ENCODE measurements at places on chromosomes 1 and 21.

DNA sequence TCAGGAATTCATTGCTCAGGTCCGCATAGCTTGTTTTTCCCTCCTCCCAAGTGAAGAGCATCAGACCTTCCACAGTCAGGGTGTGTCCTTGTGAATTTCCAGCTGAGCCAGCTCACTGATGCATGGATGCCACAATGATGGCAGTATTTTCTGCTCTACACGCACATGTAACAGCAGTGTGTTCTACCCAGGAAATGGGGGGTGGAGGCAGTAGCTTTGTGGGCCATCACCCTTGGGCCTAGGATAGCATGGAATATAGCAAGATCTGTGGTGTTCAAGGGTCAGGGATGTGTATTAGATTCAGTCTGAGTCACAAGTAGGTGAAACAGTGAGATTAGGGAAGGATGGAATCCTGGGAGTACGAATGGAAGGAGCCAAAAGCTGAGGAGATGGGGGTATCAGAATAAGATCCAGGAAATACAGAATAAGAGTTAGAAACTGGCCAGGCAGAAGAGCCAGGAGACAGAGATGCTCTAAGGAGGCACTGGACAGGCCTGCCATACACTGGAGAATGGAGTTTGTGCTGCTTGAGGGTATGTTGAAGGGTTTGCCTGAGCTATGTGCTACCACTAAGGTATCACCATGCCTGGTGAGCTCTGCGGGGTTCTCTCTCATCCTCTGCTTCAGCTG, 90.6 kb upstream of the CNIH3 start:
- no peak for DNase-seq

DNA sequence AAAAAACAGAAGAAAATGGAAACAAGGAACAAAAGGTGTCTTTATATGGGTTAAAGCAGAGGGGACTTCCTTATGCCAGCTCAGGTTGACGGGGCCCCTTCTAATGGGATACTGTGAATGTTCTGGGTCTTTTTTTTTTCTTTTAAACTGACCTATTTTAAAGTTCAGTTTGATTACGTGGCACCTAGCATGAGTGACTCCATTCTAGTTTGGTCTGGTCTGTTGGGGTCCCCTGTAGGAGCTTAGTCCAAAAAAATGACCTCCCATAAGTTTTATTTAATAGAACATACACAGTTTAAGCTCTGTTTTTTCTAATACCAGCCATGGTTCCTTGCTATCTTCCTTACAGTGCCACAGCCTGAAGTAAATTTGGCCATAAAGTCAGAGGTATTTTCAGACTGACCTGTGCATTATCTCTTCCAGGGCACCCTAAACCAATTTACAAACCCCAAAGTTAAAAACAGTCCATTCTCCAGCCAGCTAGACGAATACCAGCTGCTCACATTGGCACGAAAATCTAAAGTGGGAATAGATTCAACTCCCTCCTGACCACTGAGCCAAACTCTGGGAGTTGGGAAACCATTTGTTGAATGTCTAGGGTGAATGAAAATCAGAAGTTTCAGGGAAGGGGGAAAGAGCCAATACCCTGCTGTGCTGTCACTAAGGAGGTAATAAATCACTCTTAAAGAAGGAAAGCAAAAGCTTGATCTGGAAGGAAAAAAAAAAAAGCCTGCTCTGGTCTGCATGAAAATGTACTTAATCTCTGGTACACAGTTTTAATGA, 42.4 kb downstream of the AKNAD1 start:
- no peak for DNase-seq

DNA sequence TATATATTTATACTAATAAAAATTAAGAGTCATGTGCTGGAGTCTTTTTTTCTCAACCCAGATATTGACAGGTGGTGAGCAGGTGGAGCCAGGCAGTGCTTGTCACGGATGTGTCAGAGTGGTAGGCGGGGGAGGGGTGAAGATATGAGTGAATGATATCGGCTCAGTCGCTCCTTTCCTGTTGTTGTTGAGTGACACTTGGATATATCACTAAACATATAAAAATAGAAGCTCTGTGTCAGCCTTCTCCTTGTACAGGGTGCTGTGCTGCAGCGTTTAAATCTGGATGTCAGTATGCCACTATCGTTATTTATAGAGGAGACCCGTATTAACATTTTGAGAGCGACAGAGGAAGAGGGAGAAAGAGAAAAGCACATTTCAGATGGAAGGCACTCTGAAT, 339.6 kb downstream of the NUF2 start:
- DNase-seq: no peak

DNA sequence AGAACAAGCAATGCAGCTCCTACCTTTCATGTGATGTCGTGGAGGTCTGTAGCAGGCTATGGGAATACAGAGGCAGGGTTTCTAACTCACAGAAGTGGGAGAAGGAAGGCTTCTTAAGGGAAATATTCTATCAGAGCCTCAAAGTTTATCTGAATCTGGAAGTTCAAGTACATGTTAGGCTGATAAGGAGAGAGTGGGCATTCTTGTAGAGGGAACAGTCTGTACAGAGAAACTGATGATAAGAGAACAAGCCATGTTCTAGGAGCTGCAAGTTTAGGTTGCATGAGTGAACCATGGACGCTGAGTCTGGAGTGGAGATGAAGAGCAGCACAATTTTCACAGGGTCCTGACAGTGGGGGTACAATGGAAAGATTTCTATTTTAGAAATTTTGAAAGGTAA, 344.0 kb downstream of the CHRM3 start:
- DNase-seq: no peak

GRCh38 chr1:77056525-77056924, 162.7 kb downstream of the PIGK start:
- no peak for DNase-seq

- no peak for DNase-seq
Measured at GRCh38 chr1:39086386-39086785, 60.2 kb downstream of the NDUFS5 start.

DNA sequence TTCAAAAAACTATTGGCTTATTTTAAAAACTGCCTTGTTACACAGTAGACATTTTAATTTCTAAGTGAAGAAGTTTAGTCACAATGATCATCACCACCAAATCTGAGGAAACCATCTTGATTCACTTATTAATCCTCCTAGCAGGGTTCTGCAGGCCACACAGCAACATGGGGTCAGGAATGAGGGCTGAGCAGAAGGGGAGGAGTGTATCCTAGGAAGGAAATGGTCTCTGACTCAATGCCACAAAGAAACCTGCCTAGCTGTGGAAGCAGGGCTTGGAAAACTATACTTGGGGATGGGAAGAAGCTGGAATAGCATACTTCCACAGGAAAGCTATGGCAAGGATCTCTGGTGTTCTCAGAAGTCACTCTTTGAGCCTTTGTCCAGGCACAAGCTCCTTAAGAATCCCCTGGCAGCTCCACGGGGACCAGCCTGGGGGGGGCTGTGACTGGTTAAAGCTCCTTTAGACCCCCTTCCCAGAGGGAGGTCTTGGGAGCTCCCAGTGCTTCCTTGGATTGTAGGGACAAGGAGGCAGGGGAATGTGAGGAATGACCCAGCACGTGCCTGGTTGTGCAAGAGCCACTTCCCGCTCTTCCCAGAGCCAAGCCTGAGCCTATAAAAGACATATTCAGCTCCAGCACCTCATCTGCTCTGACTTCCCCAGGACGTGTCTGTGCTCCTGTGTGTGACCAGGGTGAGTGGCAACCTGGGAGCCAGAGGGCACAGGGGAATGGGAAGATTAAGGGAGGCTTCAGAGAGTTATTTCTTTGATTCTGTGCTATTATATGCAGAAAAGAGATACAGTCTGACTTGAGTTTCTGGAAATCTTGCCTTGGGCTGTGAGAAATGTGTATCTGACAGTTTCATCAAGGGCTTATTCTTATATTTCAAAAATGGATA, at the start of gene LCE2A:
Gene LCE2A, plus strand, starts transcription at position 645 of the 900 bp plus-strand sequence. CDS start 557 bp downstream, outside the sequence.
- DNase-seq: no peak

DNA sequence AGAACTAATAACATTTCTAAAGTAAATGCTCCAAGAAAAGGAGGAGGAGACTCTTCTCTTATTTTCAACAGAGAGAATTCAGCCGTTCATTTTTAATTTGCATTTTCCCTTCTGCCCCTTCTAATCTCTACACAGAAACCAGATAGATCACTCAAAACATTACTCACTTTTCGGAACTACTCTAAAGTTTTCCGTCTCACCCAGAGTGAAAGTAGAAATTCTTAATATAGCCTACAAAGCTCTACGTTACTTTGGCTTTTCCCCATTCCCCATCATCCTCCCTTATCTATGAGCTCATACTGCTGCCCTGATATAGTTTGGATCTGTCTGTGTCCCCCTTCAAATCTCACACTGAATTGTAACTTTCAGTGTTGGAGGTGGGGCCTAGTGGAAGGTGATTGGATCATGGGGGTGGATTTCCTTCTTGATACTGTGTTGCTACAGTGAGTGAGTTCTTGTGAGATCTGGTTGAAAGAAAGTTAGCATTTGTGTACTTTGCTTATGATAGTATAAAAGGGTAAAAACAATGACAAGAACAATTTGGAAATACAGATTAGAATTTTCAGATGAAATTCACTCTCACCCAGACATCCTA, 188.2 kb downstream of the AMY1C start:
- no peak for DNase-seq

DNA sequence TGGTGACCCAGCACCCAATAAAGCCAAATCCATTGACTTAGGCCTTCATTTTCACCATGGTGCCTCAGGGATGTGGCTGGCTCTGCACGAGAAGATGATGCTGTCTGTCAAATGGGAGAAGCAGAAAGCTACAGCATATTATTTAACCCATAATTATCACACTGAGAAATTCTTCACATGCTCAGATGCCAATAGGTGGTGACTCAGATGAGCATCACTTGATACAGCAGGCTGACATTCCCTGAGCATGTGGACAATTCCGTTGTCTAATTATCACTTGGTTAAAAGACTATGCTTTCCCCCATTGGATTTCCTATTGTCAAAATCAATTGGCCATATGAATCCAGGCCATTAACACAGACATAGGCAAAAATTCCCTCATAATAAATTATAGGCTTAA, 44.0 kb upstream of the HSD3B1 start:
- DNase-seq: no peak

DNA sequence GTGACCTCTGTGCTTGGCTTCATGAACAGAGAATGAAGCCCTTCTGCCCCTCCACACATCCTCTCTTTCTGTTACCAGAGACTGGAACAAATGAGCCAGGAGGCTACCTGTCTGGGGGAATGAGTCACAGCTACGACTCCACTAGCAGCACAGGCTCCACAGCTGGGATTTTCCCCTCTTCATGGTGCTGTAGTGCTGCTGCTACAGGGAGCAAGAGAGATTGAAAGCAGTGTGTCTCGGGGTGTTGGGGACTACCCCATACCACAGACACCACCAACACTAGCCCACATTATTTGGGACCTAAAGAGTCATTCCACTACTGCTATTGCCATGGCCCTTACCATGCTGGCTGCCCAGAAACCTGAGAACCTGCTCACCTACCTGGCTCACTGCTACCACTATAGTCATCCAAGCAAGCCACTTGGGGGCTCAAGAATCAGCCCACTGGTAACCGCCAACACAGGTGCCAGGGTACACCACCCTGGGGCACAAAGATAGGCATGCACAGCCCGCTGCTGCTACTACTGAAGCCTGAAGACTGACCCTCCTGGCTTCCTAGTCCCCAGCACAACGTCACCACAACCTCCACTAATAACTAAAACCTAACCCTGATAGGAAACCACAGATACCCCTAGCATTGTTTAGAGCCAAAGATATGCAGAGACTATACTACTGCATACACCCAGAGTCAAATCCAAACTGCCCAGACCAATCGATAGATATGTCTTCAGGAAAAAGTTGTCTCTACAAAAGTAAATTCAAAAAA, 17.7 kb downstream of the CD1E start:
- DNase-seq: no peak

- DNase-seq: no peak
Measured at GRCh38 chr1:189929501-189930099, 548.1 kb downstream of the BRINP3 start.

DNA sequence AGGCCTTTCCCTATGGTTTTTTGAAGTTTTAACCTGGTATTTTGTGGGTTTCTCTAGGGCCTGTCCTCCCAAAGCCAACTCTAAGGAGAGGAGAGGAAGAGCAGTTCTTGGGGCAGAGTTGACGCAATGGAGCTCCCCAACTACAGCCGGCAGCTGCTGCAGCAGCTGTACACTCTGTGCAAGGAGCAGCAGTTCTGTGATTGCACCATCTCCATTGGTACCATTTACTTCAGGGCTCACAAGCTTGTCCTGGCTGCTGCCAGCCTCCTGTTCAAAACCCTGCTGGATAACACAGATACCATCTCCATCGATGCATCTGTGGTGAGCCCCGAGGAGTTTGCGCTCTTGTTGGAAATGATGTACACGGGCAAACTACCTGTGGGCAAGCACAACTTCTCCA, 38.2 kb downstream of the ZBTB40 start:
- no peak for DNase-seq
